ENCODE measurements at places on chromosomes 11 and 22.

GRCh38 chr11:69695581-69695980 lies 8.2 kb downstream of the FGF19 start:
- DNase-seq: no peak

DNA sequence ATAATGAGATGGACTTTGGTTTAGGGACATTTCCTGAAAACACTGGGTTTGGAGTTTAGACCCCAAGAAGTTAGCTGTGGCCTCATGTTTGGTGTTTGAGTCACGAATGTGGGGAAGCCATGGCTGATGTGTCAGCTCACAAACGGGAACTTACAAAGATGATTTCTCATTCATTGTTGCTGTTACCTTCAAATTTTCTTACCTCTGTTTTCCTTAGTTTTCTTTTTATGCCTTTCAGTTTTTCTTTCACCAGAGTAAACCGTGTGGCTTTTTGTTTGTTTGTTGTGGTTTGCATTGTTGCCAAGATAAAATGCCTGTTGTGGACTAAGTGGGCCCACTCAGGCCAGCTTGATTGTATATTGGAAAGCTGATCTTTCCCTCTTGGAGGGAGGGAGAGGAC lies 89.1 kb downstream of the SWAP70 start:
- DNase-seq: no peak

- DNase-seq: no peak
Observed at GRCh38 chr11:67349036-67349435, 4.3 kb downstream of the POLD4 start.

DNA sequence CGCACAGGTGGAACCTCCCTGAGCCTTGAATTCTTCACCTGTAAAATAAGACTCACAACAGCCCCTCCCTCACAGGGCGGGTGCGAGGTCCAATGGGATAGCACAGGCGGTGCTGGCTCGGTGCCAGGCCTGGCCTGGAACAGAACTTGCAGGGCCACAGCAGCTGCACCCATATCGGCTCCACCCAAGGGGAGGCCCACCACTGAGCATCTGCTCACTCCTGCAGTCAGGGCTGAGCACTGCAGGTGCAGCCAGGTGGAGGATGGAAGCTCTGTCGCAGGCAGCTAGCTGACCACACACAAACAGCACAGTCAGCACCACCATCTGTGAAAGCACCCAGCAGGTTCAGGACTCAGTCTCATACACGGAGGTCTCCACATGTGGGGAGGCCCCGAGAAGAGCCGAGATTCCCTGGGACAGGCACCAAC lies 19.6 kb downstream of the VPS37C start:
- no peak for DNase-seq
